ENCODE measurements at places on chromosomes 3 and 15.
A peak's percentile ranks its signal among the peaks of the same experiment; 100 is the strongest.

GRCh38 chr3:197394464-197395321, 96.3 kb upstream of the DLG1 start:
- DNase-seq: no peak

DNA sequence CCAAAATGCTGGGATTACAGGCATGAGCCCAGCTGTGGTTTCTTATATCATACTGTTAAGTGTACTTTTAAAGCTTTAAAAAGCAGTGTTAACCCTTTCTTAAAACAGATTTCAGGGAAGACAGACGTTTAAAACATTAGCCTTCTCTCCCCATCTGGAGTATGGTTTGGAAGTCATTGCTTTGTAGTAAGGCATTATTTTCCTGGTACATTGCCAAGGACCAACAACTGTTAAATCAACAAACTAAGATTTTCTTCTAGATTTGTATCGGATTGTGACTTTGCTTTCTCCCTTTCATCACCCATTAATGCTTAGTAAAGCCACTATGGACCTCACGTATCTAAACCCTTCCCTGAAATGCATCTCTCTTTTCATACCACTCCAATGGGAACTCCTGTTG, 50.5 kb downstream of the UBE2E1 start:
- no peak for DNase-seq

- DNase-seq: peak; percentile 87
Observed at GRCh38 chr15:57527382-57528091, 64.2 kb upstream of the MYZAP start.

- DNase-seq: peak; percentile 40
Observed at GRCh38 chr15:42138968-42139386, 17.5 kb downstream of the PLA2G4F start.

DNA sequence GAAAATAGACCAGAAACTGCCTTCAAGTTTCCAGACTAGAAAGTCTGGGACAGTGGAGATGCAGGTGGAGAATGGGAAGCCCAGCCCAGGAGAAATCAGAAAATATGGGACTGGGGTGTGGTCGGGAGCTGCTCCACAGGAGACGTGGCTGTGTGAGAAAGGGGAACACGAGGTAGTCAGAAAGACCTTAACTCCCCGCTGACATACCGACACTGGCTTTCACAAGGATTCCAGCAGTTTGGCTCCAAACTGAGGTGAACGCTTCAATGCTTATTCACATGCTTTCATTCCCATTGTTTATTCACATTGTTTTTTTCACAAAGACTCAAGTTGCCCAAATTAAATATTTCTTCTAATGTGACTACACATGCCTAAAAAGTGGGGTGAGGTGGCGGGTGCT, 111.5 kb upstream of the SLCO3A1 start:
- DNase-seq: no peak

- no peak for DNase-seq
Observed at GRCh38 chr3:170953736-170954135, 45.3 kb upstream of the EIF5A2 start.

DNA sequence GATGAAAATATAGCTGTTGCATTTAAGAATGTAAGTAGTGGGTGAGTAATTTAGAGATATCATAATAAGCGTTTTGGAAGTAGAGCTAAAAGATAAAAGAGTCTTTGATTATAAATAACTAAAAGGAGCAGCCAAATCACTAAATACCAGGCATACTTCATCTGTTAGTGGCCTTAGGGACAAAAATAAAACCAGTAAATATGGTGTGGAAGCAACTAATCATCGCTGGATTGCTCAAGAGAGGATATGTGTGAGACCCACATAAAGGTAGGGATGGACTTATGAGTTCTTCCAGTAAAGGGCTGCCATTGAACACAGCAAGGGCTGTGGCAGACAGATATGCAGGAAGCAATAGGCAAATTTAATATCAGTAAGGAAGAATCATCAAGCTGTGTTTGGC, 356.2 kb downstream of the CNTN4 start:
- no peak for DNase-seq

GRCh38 chr3:170802164-170803151, 67.5 kb downstream of the RPL22L1 start:
- DNase-seq: no peak

DNA sequence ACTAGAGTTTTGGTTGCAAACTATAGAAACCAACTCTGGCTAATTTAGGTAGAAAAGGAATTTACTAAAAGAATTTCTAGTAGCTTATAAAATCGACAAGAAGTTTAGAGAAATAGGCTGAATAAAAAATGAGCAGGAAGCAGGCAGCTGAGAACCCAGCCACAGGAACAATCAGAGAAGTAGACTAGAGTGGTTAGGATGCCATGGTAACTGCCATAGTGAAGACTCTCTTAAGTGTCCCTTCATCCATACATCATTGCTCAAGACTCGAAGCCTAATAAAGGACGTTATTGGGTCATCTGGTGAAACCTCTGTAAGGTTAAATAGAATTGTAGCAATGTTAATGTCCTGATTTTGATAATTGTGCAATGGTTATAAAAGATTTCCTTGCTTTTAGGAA, 13.8 kb downstream of the AVEN start:
- DNase-seq: no peak

DNA sequence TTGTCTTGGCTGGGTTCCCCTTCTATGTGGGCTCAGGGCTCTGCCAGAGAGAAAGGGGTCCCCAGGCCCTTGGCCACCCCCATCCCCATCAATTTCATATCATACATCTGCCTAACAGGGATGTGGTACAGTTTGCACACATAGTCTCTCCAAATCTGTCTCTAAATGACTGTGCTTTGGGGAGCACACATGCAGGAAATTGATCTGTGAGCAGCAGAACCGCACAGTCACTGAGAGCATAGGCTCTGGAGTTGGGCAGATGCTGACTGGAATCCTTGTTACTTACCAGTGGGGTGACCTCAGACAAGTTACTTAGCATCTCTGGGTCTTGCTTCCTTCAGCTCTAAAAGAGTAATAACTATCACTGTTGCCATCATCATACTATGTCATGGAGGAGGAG, 273.9 kb downstream of the ABHD5 start:
- no peak for DNase-seq

GRCh38 chr15:25416693-25417092, 22.1 kb downstream of the UBE3A start:
- DNase-seq: peak; percentile 18

- DNase-seq: no peak
Observed at GRCh38 chr3:29447946-29448627, 167.2 kb downstream of the RBMS3 start.

GRCh38 chr3:123694366-123695087, 109.7 kb upstream of the HACD2 start:
- peak; percentile 53 for DNase-seq

DNA sequence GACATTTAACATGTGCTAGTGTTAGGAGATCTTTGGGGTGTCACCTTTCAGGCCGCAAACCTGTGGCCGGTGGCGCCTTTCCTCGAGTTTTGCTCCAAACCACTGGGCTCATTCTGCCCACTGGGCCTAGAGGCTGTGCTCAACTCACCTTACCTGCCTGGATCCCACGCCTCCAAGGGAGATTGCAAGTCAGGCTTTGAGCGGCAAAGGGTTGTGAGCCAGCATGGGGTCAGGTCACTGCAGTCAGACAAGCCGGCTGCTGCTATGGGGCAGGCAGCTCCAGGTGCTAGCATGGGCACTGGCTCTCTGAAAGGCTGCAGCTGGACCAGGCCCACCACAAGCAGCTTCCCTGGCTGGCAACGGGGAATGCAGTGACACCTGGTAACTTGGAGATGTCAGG, 265.5 kb downstream of the ZBBX start:
- no peak for DNase-seq

DNA sequence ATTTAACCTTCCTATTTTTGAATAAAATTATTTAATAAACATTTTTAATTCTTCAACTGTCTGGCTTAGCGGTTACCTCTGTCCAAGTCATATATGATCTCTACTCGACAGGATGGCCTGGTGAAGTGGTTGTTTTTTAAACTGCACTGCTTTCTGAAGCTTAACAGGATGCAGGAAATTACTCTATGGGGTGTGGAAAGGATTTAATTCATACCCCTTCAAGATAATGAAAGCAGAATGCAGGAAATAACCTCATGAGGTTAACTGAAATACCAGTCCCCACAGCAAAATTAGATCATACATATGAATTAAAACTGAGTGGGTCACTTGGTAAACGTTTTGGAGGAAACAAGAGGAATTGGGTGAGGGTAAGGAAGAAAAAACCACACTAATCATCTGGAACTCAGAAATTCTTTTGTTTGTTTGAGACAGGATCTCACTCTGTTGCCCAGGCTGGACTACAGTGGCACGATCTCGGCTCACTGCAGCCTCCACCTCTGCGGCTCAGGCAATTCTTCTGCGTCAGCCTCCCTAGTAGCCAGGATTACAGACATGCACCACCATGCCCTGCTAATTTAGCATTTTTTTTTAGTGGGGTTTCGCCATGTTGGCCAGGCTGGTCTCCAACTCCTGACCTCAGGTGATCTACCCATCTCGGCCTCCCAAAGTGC, 50.1 kb downstream of the LYSMD4 start:
- DNase-seq: no peak

- no peak for DNase-seq
Observed at GRCh38 chr15:56725386-56725785, 7.9 kb downstream of the ZNF280D start.

- DNase-seq: no peak
Observed at GRCh38 chr15:86506401-86506800, 426.7 kb downstream of the AGBL1 start.

DNA sequence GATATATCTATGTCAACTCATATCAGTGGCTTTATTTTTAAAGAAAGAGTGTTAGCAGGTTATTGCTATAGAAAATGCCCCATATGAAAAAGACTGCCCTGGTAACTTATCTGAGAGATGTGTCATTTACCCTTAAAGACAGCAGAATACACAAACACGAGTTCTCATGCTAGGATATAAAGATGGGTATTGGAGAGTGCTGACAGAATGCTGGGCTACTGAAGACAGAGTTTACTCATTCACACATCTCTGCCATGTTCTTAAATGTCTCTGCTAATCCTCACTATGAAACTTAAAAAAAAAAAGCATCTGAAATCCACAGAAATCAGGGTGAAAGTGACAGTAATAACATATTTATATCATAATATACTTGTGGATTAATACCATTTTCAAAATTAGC, 126.7 kb downstream of the FOXP1 start:
- DNase-seq: no peak

GRCh38 chr3:36488077-36488789, 107.9 kb downstream of the STAC start:
- no peak for DNase-seq

DNA sequence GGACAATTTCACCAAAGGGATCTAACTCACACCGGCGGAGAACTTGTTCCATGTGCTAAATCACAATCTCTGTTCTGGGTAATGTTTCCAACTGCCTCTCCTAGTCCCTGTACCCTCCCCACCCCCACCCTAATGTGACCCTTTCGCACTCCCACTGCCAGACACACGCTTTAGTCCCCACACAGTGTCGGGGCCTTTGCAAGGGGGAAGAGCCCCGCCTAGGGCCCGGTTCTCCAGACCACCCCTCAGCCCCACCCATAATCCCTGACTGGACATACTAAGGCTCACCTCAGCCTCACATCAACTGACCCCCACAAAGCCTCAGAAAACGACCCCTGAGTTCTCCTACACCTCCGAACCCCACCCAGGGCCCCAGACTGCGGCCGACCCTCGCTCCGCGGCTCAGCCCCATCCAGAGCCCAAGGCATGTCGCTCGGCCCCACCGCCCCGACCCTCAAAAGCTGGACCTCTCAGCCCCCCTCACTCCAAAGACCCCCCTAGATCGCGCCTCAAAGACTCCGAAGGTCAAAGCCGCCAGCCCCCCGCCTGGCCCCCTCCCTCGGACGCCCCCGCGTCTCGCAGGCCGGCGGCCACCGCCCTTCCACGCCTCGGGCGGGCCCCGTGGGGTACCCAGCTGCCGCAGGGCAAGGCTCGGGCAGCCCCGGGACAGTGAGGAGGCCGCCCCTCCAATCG, 72.0 kb upstream of the MAP4 start:
- DNase-seq: peak; percentile 66

- DNase-seq: peak; percentile 48
Observed at GRCh38 chr15:90101130-90101968, 919 bp downstream of the IDH2 start.

GRCh38 chr3:25567388-25567787, 97.3 kb downstream of the TOP2B start:
- no peak for DNase-seq

- DNase-seq: no peak
Observed at GRCh38 chr3:7659079-7659478, 798.2 kb downstream of the GRM7 start.

- no peak for DNase-seq
Observed at GRCh38 chr3:99396651-99397275, 241.6 kb upstream of the COL8A1 start.

- DNase-seq: no peak
Observed at GRCh38 chr15:98943601-98944151, 63.9 kb downstream of the PGPEP1L start.

DNA sequence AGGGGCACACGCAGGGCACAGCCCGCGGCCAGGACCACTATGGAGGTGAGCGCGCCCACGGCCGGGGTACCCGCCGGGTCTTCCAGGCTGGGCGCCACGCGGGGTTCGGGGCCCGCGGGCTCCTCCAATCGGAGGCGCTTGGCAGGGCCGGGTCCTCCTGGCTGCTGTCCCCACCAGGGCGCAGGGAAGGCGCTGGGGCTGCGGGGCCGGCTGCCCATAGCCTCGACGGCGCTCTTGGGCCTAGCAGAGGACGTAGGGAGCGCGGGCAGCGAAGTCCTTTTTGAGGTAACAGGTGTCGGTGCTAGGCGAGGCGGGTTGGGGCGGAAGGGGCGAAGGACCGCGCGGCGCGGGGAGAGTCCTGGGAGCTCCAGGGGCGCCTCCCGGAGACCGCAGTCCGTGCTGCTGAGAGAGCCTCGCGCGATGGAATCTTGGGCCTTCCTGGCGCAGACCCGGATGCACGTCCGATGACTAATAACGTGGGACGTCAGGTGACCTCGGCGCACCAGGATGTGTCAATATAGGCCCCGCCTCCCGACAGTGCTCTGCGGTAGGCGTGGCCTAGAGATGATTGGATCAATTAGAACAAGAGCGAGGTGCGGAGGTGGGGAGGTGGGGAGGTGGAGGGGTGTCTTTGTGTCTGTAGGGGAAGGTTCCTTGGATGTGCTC, at the start of gene PRR23A:
PRR23A (minus strand) TSS at position 218 of the 666 bp plus-strand sequence; CDS start at position 218, 0 bp downstream.
- DNase-seq: no peak

GRCh38 chr3:77605865-77606264, 566.0 kb downstream of the ROBO2 start:
- DNase-seq: no peak

DNA sequence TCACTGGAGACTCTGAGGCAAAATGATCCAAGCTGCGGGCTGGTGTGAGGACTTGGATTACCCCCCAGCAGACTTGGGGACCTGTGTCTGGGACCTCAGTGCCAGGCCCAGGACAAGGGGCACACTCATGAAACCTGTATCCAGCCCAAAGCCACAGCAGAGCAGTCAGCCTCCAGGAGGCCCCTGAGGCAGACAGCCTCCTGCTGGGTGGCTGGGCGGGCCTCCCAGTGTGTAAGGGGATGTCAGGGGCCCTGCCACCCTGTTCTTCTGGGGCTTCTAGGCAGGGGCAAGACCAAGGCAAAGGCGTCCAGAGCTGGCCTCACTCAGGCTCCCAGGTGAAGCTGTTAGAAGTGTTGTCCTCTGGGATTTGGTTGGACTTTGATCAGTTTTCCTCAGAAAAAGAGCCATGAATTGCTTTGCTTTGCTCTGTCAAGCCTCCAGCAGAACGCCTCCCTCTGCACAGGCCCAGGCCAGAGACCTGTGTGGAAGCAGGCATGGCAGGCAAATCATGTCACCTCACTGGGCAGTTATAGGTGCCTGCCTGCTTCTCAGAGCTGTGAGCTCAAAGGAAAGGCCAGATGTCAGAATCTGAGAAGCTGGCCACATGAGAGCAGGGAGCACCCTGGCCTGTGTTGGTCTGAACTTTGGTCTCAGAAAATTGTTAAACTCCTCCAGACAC, 77.4 kb downstream of the SMAD6 start:
- no peak for DNase-seq

GRCh38 chr3:73746623-73747022, 121.9 kb upstream of the PDZRN3 start:
- no peak for DNase-seq
